Psoas muscle (tissue), 8 donors: ENCODE measurements at places on chromosomes 12 and 14. TPM values are rescaled to one million over a fixed set of nuclear protein-coding genes. Genes with fewer than 3 reads are reported as not detected.

GRCh38 chr12:120199595-120200306 is 1.2 kb downstream of the RPLP0 start:
- DNase-seq, result peak; percentile 79

DNA sequence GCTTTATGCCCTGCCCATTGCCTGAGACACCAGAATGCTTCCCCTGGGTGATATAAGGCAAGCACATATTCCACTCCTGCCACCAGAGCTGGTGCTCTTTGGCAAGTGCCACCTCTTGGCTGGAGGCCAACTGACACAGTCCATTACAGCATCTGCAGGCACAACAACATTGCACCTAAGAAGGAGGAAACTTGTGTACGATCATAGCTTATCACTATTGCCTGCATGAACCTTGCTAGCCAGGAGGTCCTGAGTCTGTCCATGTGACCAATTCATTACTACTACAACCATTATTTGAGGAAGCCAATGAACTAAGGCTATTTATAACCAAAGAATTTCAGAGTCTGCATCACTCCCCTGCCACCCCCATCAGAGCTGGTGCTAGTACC is 119.8 kb upstream of the SCAF11 start:
- no peak for DNase-seq

DNA sequence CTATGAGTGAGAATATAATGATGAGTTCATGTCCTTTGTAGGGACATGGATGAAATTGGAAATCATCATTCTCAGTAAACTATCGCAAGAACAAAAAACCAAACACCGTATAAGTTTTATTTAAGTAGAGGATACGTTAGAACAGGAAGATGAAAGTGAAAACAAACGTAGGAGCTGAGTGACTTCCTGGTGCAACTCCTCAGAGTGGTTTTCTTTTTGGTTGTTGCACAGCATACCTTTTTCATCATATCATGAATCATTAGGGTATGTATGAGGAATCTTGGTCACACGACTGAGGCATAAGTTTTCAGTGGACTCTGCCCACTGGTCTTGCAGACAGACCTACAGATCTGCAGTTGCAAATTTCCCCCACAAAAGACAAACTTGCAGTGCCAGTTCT is 199.0 kb downstream of the LRFN5 start:
- no peak for DNase-seq

- no peak for DNase-seq
Measured at GRCh38 chr12:14315501-14315900, 50.0 kb upstream of the ATF7IP start.

GRCh38 chr12:5272018-5272785 is 159.7 kb upstream of the NTF3 start:
- DNase-seq, result no peak

GRCh38 chr14:91872517-91873470 is 5.5 kb upstream of the TC2N start:
- peak; percentile 72 for DNase-seq

The OAS2 gene
- polyA plus RNA-seq, result 1.7 TPM
